A375 (cell line): ENCODE measurements at places on chromosomes 5 and 9. TPM values are rescaled to one million over a fixed set of nuclear protein-coding genes. Genes with fewer than 3 reads are reported as not detected.

SLC1A1 gene
- 10.5 and 10.8 TPM in 2 replicates for total RNA-seq

MAPK9 gene
- 13.3 and 15.3 TPM in 2 replicates for total RNA-seq

RLN1 gene
- total RNA-seq = 0.21 TPM in 1 of 2 replicates, not detected in the other

ASS1 gene
- total RNA-seq = 8.7 and 9.4 TPM in 2 replicates

PCDHB12 gene
- 2.3 and 2.7 TPM in 2 replicates for total RNA-seq

LCN1 gene
- total RNA-seq = not detected in 2 replicates

SLC34A3 gene
- total RNA-seq = not detected in 2 replicates

DOK3 gene
- total RNA-seq = 2.3 and 3.1 TPM in 2 replicates

LAMC3 gene
- total RNA-seq = 0.11 and 1.5 TPM in 2 replicates

SIT1 gene
- total RNA-seq = not detected in 2 replicates

CYLC2 gene
- total RNA-seq = not detected in 2 replicates

MEF2C gene
- total RNA-seq = 6.4 and 7.1 TPM in 2 replicates

PFN3 gene
- not detected in 2 replicates for total RNA-seq
